ENCODE measurements at places on chromosomes 7 and 10. TPM values are rescaled to one million over a fixed set of nuclear protein-coding genes. Genes with fewer than 3 reads are reported as not detected.

Gene EN2
- polyA plus RNA-seq = 0.17 TPM

Gene XRCC2
- polyA plus RNA-seq = 12.7 TPM

Gene COL1A2
- polyA plus RNA-seq = 822 TPM

Gene TAS2R41
- polyA plus RNA-seq = not detected

Gene DPCD
- polyA plus RNA-seq = 47.6 TPM

Data from renal pelvis (tissue), 12 donors.